ENCODE measurements at places on chromosomes 6 and 20.

DNA sequence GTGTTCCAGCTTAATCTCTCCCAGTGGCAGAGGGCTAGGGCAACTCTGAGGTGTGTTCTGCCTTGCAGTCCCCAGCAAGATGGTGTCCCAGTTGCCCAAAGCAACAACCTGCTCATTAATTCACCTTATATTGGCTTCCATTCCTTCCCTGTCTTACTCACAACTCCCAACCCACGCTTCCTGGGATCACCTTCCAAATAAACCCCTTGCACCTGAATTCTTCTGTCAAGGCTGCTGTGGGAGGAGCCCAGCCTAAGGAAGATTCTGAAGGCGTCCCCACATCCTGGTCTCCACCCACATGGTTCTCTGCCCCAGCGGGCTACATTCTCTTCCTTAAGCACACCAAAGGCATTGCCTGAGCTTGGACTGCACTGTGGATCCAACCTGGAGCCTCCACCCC is 116.6 kb upstream of the MAFB start:
- no peak for DNase-seq

DNA sequence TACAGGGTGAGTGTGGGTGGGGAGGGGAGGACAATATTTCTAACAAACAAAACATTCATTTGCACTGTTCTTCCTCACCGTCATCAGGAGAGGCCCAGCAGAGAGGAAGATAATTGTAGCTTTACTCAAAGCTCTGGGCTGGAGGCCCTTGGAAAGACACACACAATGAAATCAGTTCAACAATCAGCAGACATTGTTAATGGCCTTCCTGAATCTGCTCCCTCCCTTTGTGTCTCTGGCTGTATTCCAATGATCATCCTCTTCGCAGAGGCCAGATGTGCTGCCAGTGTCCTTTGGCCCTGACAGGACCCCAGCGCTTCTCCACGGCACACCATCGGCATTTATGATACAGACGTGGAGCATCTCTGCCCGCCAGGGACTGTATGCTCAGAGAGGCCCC is 44.6 kb upstream of the LRFN2 start:
- no peak for DNase-seq

DNA sequence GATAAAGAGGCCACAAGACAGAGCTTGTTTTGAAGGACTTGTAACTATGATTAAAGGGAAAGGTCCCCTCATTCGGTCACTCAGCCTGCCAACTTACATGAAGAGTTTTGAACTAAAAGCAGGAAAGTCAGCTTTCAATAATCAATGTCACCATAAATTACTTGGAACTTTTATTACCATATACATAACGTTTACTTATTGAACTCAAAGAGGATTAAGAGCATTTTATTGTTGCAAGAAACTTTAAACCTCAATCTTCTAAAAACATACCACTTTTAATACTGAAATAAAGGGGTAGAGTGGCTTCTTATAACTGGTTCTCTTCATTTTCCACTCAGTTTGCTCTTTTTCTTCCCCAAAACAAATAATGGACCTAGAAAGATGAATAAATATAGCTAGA is 65.1 kb downstream of the CNKSR3 start:
- no peak for DNase-seq

DNA sequence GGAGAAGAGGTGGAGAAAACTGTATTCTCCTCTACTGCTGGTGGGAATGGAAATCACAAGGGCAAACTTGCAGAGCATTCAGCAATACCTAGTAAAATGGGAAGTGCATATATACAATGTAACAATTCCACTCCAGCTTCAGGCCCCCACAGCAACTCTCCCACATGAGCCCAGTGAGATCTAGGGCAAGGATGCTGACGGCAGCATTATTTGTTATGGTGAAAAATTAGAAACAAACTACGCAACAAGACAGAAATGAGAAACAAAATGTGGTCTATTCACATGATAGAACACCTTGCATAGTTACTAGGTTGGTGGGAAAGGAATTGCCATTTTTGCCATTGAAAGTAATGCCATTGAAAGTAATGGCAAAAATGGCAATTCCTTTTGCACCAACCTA is 98.9 kb upstream of the SRSF6 start:
- DNase-seq, result no peak

GRCh38 chr20:4102381-4102780 is 87.0 kb upstream of the RNF24 start:
- no peak for DNase-seq

DNA sequence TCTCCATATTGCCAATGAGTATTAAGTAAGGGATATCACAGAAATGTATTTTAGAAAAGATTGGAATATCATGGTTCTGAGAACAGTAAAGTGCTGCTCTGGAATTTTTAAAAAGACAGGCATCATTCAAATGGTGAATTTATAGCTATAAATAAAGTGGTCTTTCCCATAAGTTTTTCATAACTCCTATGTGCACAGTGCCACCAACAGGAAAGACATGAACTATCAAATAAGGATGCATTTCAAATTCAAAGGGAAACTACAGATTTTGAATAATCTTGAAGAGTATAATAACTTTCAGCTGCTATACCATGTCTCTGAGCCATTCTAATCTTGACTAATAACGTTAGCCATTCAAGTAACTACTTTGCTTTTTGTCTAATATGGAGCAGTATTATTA is 456.8 kb upstream of the GJE1 start:
- no peak for DNase-seq

GRCh38 chr6:71510856-71511255 is 222.2 kb downstream of the OGFRL1 start:
- DNase-seq, result no peak

DNA sequence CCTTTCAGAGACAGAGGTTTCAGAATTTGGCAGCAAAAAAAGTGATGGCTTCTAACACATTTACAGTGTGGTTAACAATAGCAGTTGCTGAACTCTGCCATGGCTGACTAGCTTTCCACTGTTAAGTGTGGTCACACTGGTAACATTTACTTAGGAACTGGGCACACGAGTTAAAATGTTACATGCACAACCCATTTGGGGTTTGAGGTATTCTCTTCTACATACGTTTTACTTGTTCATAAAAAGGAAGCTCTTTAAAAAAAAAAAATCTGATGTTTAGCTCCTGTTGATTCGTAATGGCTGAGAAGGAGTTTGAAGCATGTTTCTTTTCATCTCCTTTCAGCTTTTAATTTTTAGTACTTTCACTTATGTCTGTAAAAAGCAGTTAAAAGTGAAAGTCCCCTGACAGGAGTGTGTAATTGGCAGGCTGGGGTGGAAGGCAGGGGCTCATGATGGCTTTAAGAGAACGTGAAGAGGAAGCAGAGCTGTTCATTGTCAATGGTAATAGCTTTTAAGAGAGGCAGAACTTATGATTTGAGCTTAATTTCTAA is 245.9 kb downstream of the FARS2 start:
- DNase-seq, result no peak

DNA sequence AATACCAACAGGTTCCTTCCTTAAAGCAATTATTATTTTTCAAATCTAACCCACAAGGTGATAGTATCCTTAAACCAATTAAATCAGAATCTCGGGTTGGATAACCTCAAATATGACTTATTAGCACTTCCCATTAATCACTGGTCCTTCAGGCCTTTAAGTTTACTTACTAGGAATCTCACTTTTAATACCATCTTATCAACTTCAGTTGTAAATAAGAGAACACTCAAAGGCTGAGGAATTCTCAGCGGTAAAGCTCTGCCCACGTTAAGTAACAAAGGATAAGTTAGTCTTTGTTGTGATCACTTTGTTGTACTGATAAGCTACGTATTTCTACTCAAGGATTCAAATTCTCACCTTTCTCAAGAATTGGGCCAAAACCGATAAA is 82.0 kb downstream of the OR2B2 start:
- no peak for DNase-seq

- no peak for DNase-seq
Observed at GRCh38 chr6:163253556-163254213, 160.8 kb upstream of the QKI start.

GRCh38 chr20:21643417-21643816 is 62.0 kb upstream of the PAX1 start:
- no peak for DNase-seq

GRCh38 chr6:15948930-15949900 is 179.7 kb upstream of the MYLIP start:
- DNase-seq, result no peak

- DNase-seq, result no peak
Observed at GRCh38 chr6:22737331-22737730, 168.0 kb downstream of the HDGFL1 start.

- DNase-seq, result no peak
Observed at GRCh38 chr6:160273196-160273595, 14.6 kb upstream of the SLC22A2 start.

- no peak for DNase-seq
Observed at GRCh38 chr6:158638324-158638854, 6.2 kb downstream of the DYNLT1 start.

DNA sequence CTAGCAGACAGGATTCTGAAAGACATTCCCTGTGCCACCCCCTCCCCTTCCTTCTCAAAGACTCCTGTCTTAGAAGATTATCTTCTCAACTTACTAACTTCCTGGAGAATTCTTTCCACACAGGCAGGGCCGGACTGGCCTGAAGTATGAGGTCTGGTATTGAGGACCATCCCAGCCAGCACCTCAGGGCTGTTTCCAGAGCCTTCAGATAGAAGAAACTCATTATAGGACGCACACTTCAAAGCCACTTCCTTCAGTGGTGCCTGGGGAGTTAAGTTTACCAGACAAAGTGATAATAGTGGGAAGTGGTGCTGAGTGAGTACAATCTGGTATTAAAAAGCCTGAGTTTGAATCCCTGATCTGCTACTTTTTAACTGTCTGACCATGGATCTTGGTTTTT is 15.6 kb downstream of the KCNS1 start:
- no peak for DNase-seq

GRCh38 chr20:42567409-42567808 is 622.3 kb downstream of the PTPRT start:
- no peak for DNase-seq

- no peak for DNase-seq
Observed at GRCh38 chr6:119649531-119649930, 300.0 kb upstream of the MAN1A1 start.

GRCh38 chr6:10099529-10100140 is 315.2 kb downstream of the TFAP2A start:
- no peak for DNase-seq

GRCh38 chr6:144778773-144779492 is 493.8 kb downstream of the UTRN start:
- DNase-seq, result no peak
